ENCODE measurements at places on chromosomes 1 and 21. TPM values are rescaled to one million over a fixed set of nuclear protein-coding genes. Genes with fewer than 3 reads are reported as not detected.

DNA sequence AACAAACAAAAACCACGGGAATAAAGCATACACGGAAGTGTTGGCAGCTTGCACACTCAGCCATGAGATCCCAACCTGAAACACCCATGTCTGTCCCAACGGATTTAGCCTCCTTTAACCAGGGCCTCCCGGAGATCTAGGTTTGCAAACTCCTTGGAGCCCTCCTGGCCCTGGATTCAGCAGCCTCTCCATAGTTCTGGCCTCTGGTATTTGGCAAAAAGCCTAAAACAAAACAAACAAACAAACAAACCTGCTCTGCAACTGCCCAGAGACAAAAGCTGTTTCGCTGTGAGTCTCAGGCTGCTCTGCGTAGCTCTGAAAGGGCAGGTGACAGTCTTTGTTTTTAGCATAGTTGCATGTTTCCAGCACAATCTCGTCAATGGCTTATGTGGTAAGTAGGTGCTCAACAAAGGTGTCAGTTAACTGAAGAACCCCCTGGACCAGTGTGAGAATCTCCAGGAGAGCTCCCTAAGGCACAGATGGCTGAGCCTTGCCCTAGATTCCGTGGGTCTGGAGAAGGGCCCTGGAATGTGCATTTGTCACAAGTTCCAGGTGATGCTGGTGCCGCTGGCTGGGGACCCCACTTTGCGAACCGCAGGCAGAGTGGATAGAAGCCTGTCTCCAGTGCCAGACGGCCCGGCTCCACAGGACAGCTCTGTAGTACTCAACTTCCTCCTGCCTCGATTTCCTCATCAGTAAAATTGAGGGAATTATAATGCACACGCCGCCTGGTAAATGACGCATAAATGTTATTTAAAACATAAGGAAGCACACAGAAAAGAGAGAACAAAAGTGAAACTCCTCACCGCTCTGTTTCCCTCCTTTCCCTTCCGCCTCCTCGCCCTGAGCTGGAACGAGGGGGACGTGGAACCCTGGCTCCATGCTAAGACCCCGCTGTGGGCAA lies 86.2 kb downstream of the RIPK4 start:
- no peak for DNase-seq

- no peak for DNase-seq
These were observed 1.8 kb upstream of the DMBX1 start for GRCh38 chr1:46487818-46488218.

DNA sequence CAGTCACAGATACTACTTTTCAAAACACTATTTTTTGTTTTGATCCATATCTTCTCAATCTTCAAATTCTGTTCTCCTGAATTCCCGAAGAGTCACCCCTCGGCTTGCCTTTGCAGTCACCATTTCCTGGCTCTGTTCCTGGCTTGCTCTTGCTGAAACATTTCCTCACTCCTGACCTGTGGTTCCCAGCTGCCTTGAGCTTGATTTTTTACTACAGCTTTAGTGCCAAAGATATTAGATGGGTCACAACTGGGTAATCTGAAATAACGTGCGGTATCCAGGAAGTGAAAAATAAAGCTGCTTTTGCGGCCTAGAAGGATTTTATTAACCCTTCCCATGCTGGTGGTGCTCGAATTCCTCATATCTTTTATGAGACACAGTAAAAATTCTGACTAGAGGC lies 318.8 kb downstream of the PCP4 start:
- no peak for DNase-seq

EDN2 gene
- total RNA-seq: not detected

DNA sequence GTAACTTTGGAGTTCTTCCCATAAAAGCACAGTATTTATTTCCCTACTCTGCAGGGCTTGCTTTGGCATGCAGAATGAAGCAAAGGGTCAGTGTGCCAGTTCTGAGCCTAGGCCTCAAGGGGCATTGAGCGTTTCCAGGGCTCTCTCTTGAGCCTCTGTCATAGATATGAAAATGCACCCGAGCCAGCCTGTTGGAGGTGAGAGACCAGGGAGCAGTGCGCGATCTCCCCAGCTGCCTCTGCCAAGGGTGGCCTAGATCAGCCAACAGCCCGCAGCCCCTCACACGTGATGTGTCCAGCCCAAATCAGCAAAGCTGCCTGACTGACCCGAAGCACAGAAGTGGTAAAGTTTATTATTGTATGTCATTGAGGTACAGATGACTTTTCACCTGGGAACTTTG lies 63.7 kb downstream of the TENT5C start:
- DNase-seq: no peak

GRCh38 chr1:25765136-25765922 lies 34.7 kb upstream of the SELENON start:
- no peak for DNase-seq

GRCh38 chr1:93670141-93670540 lies 11.5 kb downstream of the BCAR3 start:
- peak; percentile 98 for DNase-seq

DNA sequence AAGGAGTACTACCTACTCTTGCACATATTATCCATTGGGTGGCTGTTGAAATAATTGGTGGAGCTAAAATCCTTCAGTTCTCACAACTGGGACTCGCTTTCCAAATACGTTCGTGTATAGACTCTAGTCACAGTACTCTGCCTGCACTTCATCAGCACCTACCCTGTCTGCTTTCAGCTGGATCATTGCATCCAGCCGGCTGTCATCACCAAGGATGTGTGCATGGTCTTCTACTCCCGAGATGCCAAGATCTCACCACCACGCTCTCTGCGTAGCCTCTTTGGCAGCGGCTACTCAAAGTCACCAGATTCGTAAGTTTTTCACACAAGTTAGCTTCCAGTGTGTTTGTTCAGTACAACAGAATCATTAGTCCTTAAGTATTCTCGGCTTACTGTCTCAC lies 37.3 kb upstream of the PGD start:
- no peak for DNase-seq

VSIG8 gene
- total RNA-seq: not detected

DNA sequence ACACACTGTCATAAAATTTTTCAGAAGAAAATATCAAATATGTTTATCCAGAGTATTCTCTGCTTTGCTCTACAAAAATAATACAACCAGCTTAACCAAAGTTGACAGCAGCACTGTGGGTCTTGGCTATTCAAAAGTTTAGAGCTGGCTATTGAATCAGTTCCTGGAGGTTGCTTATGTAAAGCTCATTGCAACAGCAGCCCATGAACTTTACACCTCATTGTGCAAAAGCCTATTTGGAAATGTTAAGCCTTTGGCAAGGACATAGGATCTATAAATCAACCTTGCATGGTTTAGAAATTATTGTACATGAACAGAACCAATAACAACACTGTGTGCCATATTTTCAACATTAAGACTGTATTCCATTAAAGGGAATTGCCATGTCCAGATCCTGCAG lies 714.9 kb downstream of the ADGRL2 start:
- DNase-seq: no peak

MRAP gene
- total RNA-seq: not detected

DNA sequence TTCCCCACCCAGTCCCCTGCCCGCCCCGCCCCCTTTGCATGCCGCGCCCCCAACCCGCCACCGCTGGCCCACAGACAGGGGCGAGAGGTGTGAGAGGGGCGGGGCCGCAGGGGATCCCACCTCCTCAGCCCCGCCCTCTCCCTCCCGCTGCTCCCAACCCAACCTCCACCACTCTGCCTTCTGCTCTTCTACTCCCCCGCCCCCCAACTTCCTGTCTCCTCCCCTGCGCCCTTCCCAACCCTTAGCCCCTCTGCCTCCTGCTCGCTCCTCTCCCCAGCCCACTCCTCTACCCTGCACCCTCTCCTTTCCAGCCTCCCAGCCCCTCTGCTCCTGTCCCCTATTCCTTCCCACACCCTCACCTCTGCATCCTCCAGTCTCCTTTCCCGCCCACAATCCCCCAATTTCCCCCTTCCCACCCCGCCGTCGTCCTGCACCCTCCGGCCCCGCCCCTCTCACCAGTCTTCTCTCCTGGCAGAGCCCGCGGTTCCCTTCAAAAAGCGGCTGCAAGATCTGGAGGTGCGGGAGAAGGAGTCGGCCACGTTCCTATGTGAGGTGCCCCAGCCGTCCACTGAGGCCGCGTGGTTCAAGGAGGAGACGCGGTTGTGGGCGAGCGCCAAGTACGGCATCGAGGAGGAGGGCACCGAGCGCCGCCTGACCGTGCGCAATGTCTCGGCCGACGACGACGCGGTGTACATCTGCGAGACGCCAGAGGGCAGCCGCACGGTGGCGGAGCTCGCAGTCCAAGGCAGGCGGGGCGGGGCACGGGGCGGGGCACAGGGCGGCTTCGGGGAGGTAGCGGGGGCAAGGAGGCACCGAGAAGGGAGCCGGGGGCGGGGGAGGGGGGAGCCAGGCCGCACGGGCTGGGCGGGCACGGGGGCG lies 5.4 kb downstream of the OBSCN start:
- peak; percentile 57 for DNase-seq

GRCh38 chr1:106526650-106527049 lies 529.8 kb upstream of the PRMT6 start:
- peak; percentile 6 for DNase-seq

HAPLN2 gene
- total RNA-seq: not detected

DNA sequence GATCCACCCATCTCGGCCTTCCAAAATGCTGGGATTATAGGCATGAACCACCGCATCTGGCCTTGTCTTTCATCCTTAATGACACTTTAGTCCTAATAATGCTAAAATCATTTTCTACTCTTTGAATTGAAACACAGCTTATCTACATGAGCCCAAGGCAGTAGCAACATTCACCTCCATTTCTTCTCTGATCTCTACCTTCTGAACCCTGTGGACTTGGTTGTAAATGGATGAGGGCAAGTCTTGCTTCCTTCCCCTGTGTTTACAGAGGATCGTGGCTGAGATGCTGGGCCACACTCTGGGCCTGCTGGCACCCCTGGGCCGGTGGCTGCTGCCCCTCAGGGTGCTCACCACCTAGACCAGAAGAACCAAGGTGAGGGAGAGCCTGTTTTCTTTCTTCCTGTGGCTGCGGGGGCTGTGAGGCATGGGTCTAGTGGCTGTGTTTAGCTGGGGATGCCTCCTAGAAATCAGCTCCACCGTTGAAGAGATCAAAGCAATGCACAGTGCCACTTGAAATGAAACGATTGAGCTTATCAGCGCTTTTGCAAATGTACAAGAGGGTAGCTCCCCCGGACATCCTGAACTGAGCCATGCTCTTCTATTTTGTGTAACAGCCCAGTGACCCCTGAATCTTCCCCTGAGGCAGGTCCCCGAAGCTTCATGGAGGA lies 32.2 kb upstream of the LGALS8 start:
- no peak for DNase-seq

HSD3B1 gene
- not detected for total RNA-seq

GRCh38 chr1:44565259-44565750 lies 109.0 kb downstream of the TMEM53 start:
- no peak for DNase-seq

- no peak for DNase-seq
These were observed 2.1 kb upstream of the H3-3A start for GRCh38 chr1:226060427-226060826.

WLS gene
- 57.5 TPM for total RNA-seq

GRCh38 chr1:12464045-12464461 lies 154.0 kb downstream of the DHRS3 start:
- DNase-seq: no peak

GRCh38 chr1:30417001-30417700 lies 306.2 kb downstream of the MATN1 start:
- no peak for DNase-seq

- no peak for DNase-seq
These were observed 180.9 kb upstream of the PRMT6 start for GRCh38 chr1:106875622-106876021.

DNA sequence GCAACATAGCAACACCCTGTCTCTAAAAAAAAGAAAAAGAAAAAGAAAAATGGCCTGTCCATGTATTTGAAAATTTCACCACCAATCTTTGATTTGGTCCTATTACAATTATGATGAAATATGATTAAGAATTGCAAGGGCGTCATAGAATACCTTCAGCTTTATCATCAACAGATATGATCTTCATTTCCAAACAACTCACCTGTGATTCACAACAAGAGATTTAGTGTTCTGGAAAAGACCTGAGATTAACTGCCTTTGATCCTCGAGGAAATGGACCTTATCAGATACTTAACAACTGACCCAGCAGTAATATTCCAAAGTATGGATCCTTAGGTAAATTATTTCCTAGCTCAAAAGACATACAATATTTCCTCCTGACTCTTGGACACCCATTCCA lies 3.5 kb upstream of the GSTM4 start:
- DNase-seq: no peak

NTNG1 gene
- 0.26 TPM for total RNA-seq

TNFRSF25 gene
- total RNA-seq: 0.58 TPM

- DNase-seq: no peak
These were observed 93.0 kb downstream of the ENAH start for GRCh38 chr1:225559902-225560301.

GRCh38 chr21:40610345-40610744 lies 236.6 kb downstream of the DSCAM start:
- DNase-seq: no peak

GRCh38 chr1:17755120-17755519 lies at the start of gene ACTL8:
ACTL8 (plus strand) TSS chr1:17755333; CDS start chr1:17823009, 67,676 bp downstream.
- DNase-seq: no peak

All from LHCN-M2 (cell line).